ENCODE measurements at places on chromosomes 11 and 22.
A peak's percentile ranks its signal among the peaks of the same experiment; 100 is the strongest.

GRCh38 chr22:20985720-20986119 lies 3.6 kb downstream of the LZTR1 start:
- DNase-seq: no peak

- no peak for DNase-seq
These were observed 1.2 kb downstream of the PHLDA2 start for GRCh38 chr11:2927851-2928604.

DNA sequence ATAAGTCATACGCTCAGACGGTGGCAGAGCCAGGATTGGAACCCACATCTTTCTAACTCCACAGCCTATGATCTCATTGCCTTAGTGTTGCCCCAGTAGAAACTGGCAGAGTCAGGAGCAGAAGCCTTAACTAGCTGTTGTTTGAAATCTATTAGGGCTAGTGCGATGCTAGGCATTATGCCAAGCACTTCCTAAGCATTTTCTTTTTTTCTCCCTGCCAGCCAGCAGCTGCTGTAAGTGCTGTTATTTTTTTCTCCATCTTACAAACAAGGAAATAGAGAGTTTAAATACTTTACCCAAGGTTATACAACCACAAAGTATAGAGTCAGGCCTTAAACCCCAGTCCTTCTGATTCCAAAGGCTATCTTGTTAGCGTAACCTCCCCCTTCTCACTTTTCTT lies 161.0 kb upstream of the SORL1-AS1 start:
- no peak for DNase-seq

DNA sequence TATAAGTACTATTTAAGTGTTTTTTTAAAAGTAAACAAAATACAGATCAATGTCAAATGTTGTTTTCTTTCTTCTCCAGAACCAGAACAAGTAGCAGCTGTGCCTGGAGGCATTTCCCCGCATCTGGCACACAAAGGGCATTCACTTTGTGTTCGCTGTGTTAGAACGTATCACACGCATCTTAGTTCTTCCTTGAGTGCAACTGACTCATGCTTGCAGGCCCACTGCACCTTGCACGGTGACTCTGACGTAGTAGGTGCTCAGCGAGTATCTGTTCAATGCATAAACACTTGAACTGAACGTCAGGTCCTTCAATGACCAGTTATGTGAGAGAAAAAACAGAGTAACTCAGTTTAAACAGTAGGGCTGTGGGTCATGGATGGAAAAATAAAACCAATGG lies 3.5 kb downstream of the IFT27 start:
- DNase-seq: no peak

GRCh38 chr11:124753205-124753604 lies 1.1 kb upstream of the VSIG2 start:
- DNase-seq: no peak

GRCh38 chr11:63623513-63624140 lies 9.4 kb upstream of the PLAAT3 start:
- no peak for DNase-seq

DNA sequence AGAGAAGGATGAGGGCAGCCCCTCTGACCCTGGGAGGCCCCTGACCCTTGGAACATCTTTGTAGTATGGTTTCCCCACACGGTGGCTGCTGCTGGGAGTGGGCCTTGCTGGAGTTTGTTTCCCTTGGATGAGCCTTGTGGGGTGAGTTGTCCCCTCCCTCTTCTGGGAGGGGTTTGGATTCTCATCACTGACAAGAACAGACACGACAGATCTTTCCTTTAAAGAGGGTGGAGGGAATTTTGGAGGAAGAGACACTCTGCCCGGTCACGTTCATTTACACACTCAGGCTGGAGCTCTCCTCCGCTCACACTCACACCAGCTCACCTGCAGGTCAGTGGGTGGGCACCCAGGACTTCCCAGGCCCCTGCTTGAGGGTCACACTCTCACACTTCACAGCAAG lies 31.7 kb downstream of the POU2F3 start:
- DNase-seq: no peak

- no peak for DNase-seq
These were observed 14.2 kb downstream of the PEX26 start for GRCh38 chr22:18091916-18092526.

DNA sequence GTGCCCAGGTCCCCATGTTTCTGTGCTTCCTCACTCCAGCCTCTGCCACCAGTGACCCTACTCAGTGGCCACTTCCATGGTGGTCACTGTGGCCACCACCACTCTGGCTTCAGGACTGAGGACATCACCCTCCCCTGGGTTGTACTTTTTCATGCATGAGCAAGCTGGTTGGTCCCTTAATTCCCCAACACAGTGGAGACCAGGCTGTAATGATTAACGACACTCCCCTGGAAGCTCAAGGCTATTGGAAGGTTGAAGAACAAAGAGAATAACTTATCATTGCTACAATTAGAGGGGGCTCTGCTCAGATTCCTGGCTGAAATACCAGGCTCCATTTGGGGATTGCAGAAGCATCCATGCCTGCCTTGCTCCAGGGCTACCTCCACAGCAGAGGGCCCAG lies 10.5 kb downstream of the PLAAT4 start:
- no peak for DNase-seq

GRCh38 chr22:37809672-37810333 lies 2.1 kb downstream of the GCAT start:
- DNase-seq: no peak

GRCh38 chr11:120169981-120170698 lies 32.2 kb upstream of the TRIM29 start:
- DNase-seq: no peak

- no peak for DNase-seq
These were observed 35.4 kb downstream of the SLN start for GRCh38 chr11:107676336-107677057.

GRCh38 chr11:128963744-128964325 lies 21.2 kb upstream of the TP53AIP1 start:
- DNase-seq: no peak

GRCh38 chr11:112366777-112367176 lies 106.1 kb upstream of the PLET1 start:
- no peak for DNase-seq

GRCh38 chr11:65416341-65416824 lies 6.2 kb upstream of the NEAT1 start:
- peak; percentile 96 for DNase-seq

GRCh38 chr11:36605221-36606216 lies 7.5 kb upstream of the RAG2 start:
- DNase-seq: no peak

- DNase-seq: no peak
These were observed 10.1 kb downstream of the TXN2 start for GRCh38 chr22:36471341-36471821.

GRCh38 chr22:37167981-37168647 lies 18.4 kb upstream of the IL2RB start:
- no peak for DNase-seq

GRCh38 chr11:92980312-92980711 lies 10.9 kb downstream of the MTNR1B start:
- no peak for DNase-seq

DNA sequence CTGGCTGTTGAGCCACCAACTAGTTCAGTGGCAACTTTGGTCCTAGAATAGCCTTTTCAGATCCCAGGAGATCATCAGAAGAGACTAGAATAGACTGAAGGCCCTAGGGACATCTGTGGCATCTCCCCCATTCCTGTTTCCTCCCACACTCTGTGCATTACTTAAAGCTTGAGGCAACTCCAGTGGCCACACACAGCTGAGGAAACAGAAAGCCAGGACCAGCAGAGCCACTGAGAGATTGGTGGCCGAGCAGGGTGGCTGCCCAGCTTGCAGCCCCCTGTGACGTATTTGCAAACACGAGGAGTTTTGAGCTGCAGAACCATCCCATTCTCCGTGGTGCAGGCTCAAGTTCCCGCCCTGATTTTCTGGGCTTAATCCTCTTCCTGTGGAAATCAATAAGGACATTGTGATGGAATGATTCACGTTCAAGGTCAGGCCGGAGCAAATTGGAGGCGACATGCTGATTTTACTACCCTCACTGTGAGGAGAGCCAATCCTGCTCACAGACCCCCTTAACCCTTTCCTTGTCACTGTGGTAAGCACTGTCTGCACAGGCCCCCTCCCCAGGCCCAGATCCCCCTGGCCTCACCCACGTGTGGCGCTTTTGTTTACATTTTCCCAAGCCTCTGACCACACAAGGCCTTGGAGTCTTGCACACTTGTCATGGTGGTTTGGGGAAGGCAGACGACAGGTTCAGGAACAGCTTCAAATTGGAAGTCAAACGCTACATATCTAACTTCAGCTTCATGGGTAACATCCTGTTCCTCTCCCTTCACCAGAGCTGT lies 69.1 kb upstream of the MYOD1 start:
- no peak for DNase-seq

- no peak for DNase-seq
These were observed 48.1 kb upstream of the EIF3D start for GRCh38 chr22:36577019-36577418.

DNA sequence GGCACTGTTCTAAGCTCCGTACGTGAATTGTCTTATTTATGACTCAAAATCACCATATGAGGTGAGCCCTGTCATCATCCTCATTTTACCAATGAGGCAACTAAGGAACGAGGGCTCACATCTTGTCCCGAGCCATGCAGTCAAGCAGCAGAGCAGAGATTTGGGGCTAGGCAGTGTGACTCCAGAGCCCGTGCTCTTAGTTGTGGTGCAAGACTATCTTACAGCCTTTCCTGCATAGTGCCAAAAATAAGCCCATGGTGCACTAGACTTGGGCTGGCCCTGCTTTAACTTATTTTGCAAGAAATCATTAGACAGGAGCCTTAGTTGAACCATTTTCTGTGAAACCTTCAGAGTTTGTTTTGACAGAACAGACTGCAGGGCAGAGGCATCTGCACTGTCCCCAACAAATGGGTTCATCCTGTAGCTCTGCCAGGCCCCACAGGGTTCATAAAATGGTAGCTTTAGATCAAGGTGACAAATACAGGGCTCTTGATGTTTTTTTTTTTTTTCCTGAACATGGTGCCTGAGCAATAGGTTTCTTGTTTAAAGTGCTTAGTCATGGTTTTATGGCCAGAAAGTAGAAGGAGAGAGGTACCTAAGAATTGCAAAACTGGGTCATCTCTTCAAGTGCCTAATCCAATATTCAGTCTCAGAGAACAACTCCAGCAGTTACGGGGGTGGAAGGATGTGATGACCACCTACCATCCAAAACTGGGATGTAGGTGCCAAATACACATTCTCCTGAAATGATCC lies 56.6 kb downstream of the BMAL1 start:
- DNase-seq: no peak

DNA sequence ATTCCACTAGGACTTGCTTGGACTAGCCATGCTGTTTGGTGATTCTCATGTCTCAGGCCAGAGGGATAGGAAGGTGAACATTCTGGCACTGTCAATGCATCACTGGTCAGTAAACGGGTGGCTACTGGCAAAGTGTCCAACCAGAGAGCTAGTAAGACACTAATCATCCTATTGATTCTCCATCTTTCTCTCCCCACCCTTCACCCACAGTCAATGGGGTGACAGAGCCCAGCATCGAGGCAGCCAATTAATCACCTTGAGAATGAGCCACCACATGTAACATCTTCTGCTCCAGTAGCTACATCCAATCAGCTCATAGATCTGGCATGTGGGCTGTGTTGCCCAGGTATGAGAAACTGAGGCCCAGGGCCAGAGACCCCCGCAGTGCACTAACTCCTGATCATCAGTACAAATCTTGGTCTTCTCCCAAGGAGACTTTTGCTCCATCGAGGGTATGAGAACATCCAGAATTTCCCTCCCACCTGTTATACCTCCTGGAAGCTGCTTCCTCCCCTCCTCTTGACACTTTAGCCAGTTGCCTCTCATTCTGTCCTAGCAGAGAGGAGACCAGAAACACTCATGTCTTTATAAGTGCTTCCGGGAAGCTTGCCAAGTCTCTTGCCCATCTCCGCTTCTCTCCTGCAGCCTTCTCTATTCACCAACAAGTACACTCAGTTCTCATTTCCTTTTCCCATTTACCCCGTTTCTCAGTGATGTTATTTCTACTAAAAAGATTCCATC lies 17.0 kb downstream of the HTR3A start:
- no peak for DNase-seq

GRCh38 chr11:9660886-9661285 lies 3.0 kb upstream of the SWAP70 start:
- no peak for DNase-seq

DNA sequence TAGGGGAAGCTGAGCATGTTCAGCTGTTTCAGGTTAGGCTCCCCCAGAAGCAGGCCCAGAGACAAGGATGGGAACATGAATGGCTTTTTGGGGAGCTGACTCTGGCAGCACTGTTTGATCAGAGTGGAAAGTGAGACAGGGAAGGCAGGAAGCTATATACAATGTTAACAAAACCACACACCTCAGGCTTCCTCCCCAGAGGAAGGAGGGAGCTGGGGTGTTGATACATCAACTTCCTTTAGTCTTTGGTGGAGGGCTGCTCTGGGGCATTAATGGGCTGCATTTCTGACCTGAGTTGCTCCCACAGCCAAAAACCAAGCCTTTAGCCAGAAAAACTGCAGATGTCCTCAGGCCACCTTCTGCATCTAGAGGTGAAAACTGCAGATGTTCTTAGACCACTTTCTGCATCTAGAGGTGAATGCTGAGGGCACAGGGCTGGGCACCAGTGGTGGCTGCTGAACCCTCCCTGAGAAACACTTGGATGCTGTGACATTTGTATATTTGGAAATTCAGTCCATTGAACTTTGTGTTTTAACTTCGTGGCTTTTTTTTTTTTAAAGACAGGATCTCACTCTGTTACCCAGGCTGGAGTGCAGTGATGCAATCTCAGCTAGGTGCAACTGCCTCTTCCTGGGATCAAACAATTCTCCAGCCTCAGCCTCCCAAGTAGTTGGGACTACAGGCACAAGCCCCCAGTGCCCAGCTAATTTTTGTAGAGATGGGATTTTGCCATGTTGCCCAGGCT lies 49.9 kb downstream of the KIAA1671 start:
- no peak for DNase-seq

GRCh38 chr22:49116021-49116420 lies 711.7 kb downstream of the BRD1 start:
- no peak for DNase-seq

Data from endothelial cell (in vitro differentiated cells).